ENCODE measurements at places on chromosomes 16 and 17.

GRCh38 chr16:71376465-71377157 is 18.1 kb downstream of the CALB2 start:
- no peak for DNase-seq

DNA sequence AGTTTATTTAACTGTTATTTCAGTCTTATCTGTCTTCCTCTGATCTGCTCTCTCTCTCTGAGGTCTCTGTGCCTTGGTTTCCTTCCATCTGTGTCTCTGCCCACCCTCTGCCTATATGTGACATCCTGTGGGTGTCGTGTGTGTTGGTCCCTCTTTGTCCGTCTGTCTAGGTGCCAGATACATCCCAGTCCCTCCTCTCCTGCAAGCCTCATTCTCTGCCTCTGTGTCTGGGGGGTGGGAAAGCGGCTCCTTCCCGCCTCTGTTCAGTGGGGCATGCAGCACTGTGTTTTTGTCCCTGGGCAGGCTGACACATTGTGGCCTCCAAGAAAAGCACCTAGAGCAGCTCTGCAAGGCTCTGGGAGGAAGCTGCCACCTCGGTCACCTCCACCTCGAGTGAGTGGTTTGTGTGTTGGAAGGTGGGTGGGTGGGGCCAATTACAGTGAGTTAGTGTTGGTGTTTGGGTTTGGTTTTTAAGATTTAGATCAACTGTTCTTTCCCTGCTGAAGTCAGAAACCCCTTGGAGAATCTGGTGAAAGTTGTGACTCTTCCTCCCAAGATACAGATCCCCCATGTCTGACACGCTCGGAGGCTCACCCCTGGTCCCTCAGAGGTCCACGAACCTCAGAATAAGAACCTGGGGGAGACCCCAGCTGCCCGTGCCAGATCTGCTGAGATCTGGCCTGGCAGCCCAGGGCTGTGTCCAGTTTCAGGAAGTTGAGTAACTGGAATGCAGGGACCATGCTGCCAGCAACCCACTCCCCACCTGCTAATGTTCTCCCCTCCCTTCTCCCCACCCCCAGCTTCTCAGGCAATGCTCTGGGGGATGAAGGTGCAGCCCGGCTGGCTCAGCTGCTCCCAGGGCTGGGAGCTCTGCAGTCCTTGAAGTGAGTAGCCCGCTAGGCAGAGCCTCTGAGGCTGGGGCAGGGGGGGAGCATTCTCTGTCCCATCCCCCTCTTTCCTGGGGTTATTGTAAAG is 50.9 kb upstream of the CPNE2 start:
- DNase-seq: no peak

DNA sequence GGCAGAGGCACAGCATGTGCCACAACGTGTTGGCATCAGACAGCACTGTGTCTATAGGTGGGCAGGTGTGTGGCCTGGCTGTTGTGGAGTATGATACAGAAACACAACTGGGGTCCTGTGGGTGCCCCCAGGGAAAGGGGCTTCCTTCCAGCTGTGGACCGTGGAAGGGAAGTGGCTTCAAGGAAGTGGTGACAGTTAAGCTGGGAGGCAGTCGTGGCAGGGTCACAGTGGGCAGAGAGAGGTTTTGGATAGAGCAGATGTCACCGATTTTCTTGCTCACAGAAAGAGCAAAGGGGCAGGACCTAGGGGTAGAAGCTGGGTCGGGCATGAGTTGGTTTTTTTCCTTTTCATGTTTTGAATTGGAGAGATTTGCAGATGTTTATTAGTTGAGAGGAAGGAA is 11.2 kb upstream of the ORAI3 start:
- DNase-seq: no peak

DNA sequence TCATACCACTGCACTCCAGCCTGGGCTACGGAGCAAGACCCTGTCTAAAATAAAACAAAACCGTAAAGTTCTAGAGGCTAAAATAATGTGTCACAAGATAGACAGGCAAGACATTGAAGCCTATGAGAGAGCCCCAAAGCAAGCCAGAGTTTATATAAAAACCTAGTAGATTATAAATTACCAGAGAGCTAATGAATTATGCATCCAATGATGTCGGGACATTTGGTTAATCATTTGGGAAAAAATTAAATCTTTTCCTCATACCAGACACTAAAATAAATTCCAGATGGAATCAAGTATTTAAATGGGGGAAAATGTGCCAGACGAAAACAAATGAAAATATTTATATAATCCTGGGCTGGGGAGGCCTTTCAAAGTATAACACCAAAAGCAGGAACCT is 24.2 kb downstream of the CCDC40 start:
- DNase-seq: no peak

DNA sequence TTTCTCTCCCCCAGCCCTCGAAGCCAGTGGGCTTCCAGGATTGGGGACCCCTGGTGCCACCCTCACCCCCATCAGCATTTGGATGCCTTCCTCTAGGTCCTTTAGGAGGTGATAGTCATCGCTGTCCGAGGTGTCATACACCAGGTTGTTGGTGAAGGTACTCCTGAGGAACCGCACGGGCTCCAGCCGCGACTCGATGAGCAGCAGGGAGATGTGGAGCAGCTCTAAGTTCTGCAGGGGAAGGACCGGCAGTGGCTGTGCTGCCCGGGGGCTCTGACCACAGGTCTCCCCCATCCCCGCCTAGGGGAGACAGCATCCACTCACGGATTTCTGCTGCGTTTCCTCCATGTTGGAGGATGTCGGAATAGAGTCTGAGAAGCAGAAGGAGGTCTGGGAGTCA is 962 bp downstream of the CSHL1 start:
- no peak for DNase-seq

DNA sequence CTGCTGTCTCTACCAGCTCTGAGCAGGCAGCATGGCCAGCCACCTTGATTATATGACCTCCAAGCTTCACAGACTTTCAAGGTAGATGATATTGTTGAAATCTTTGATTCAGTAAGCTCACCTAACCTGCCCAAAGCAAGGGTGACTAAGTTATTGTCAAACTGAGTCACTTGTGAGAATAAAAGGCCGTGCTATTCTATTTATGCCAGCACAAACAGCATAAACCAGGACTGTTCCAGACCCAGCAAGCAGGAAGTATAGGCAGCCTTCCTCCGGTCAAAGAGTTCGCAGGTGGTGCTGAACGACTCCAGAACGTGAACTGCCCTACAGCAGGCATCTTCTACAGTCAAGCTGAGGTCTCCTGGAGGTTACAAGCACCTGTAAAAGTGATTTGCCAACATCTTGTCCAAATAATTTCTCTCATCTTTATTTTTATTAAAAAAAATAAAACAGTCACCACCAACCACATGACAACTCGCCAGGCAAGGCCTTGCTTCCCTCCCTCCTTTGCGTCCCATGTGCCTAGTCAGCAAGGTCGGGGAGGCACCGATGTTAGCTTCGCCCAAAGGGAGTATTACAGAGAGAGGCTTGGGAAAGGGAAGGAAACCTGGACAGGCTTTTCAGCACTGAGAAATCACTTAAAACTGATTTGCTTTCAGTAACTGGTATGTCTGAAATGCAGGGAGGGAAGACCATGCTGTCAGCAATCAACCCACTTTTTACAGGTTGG is 10.8 kb downstream of the ARL2BP start:
- no peak for DNase-seq

- no peak for DNase-seq
Observed at GRCh38 chr17:992933-993332, 4.0 kb upstream of the TIMM22 start.

- no peak for DNase-seq
Observed at GRCh38 chr17:32206861-32207260, 58.8 kb upstream of the RHBDL3 start.

Measured in NCI-H146 (cell line).